ENCODE measurements at places on chromosomes 3 and 15.

- H3K36me3 ChIP-seq = no peaks in the 10 kb centered on the region
- no peak for DNase-seq
- no peak overlapping the region for H3K4me3 ChIP-seq
- H3K27ac ChIP-seq = no peak overlapping the region
- H3K4me1 ChIP-seq = no peaks in the 10 kb centered on the region
- no peaks in the 10 kb centered on the region for H3K27me3 ChIP-seq
Measured at GRCh38 chr15:50850003-50850402, 58.5 kb upstream of the AP4E1 start.

- no peak for DNase-seq
- no peaks in the 10 kb centered on the region for H3K27me3 ChIP-seq
- H3K36me3 ChIP-seq = no peaks in the 10 kb centered on the region
- peak overlapping the region; percentile 2 for H3K4me3 ChIP-seq
Measured at GRCh38 chr3:147713234-147714133, 304.3 kb downstream of the ZIC1 start.

DNA sequence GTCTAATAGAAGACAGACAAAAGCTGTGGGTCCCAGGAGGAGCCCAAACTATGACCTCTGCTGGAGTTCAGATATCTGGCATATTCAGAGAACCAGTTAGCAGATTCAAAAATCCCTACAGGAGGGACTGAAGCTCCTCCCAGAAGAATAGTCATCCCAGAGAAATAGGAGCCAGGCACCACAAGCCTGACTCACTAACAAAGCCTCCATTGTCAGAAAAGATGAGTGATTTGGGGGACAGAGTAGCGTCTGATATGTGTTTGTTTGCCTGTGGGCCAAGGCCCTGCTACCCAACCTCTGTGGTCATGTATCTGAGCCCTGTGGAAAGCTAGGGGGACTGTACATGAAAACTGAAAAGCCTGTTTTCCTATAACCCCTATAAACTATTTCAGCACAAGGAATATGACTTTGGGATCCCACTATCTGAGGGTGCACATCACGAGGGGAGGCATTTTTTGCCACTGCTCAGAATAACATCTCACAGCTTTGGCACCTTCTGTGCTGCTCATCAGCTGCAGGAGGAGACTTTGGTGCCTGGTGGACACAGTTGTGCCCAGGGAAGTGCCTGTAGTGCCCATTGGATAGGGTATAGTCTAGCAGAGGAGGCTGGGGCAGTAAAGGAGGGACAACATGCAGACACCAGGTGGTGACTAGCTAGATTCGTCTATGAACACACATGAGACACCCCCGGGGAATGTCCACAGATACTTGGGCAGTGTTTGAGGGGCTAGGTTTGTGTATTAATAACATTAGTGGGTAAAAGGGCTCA is 9.7 kb upstream of the LARP6 start:
- no peak for DNase-seq
- H3K4me3 ChIP-seq = no peak overlapping the region
- no peaks in the 10 kb centered on the region for H3K36me3 ChIP-seq
- no peaks in the 10 kb centered on the region for H3K27me3 ChIP-seq
- H3K27ac ChIP-seq = peak overlapping the region; percentile 21

- H3K4me1 ChIP-seq = peaks cover 7% of the 10 kb centered on the region
- no peaks in the 10 kb centered on the region for H3K27me3 ChIP-seq
- H3K4me3 ChIP-seq = no peak overlapping the region
- H3K36me3 ChIP-seq = peaks cover 2% of the 10 kb centered on the region
- H3K27ac ChIP-seq = peak overlapping the region; percentile 9
Measured at GRCh38 chr3:136343873-136344555, 93.9 kb downstream of the PCCB start.

GRCh38 chr3:158679547-158680000 is 7.1 kb upstream of the LXN start:
- H3K36me3 ChIP-seq = peaks cover 2% of the 10 kb centered on the region
- no peaks in the 10 kb centered on the region for H3K27me3 ChIP-seq
- no peak overlapping the region for H3K27ac ChIP-seq
- no peak overlapping the region for H3K4me3 ChIP-seq

- H3K27ac ChIP-seq = no peak overlapping the region
- no peaks in the 10 kb centered on the region for H3K4me1 ChIP-seq
- DNase-seq = no peak
- no peak overlapping the region for H3K4me3 ChIP-seq
- no peaks in the 10 kb centered on the region for H3K27me3 ChIP-seq
Measured at GRCh38 chr3:29637068-29637467, 356.2 kb downstream of the RBMS3 start.

- peak; percentile 84 for DNase-seq
- no peaks in the 10 kb centered on the region for H3K36me3 ChIP-seq
- H3K4me1 ChIP-seq = peaks cover 6% of the 10 kb centered on the region
Measured at GRCh38 chr3:48275287-48276027, 34.6 kb downstream of the ZNF589 start.

DNA sequence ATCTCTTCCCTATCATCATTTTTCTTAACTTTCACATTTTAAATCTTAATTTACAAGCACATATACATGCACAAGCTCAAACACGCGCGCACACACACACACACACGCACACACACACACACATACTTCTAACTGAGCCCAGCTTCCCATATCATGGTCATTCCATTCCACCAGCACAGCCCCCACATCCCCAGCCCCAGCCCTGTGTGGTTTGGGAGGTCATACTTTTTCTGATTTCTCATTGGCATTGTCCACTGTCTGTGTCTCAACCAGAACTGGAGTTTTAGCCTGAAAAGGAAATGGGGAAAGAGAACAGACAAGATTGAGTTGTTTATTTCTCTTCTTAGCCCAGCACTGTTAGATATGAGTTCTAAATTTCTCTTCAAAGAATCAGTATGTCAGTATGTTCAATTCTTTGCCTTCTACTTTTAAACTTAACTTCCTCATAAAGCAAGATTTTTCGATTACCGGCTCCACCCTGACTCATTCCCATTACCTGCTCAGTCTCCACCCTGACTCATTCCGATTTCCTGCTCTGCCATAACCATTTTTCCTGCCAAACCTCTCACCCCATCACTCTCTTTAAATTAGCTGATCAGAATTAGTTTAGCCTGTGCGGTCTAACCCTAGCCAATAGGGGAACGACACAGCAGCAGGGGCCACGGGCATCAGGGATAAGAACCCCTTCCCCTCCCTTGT is 6.4 kb downstream of the IQCF1 start:
- no peaks in the 10 kb centered on the region for H3K36me3 ChIP-seq
- H3K27me3 ChIP-seq = no peaks in the 10 kb centered on the region
- no peak overlapping the region for H3K4me3 ChIP-seq
- no peak overlapping the region for H3K27ac ChIP-seq
- no peaks in the 10 kb centered on the region for H3K4me1 ChIP-seq

- H3K4me3 ChIP-seq = no peak overlapping the region
- DNase-seq = peak; percentile 27
- no peak overlapping the region for H3K27ac ChIP-seq
- H3K4me1 ChIP-seq = peaks cover 9% of the 10 kb centered on the region
Measured at GRCh38 chr15:91102546-91103330, 2.7 kb downstream of the SV2B start.

DNA sequence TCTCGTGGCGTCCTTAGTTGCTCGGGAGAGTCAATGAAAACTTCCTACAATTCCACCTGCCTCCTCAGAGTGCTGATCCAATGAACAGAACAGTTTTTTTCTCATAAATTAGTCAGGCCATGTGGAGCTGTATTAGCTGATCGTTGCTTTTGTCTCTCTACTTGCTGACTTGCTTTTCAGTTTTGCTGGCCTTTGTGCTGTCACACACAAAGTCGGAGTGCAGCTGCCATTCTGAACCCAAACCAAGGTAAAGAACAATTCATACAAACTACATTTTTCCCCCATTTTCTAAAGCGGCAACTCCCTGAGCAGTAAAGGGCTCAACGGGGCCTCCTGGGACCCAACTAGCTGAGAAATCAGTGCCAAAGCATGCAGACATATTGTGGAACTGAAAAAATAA is 43.1 kb downstream of the MEIS2 start:
- DNase-seq = no peak
- no peaks in the 10 kb centered on the region for H3K27me3 ChIP-seq
- H3K4me1 ChIP-seq = peaks cover 13% of the 10 kb centered on the region
- no peak overlapping the region for H3K4me3 ChIP-seq
- H3K36me3 ChIP-seq = no peaks in the 10 kb centered on the region

DNA sequence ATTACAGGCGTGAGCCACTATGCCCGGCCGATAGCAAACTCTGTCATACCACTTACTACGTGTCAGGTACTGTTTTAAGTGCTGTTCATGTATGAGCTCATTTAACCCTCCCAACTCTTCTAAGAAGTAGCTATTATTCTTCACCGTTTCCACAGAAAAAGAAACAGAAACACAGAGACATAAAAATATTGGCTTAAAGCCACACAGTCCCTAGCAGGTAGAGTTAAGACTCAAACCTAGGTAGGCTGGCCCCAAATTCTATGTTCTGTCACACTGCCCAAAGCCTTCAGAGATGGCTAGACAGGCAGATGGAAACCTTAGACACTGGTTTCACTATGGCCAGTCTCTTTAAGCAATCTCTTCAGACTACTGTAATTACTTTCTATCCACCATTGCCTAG is 149.8 kb upstream of the KCNMB2 start:
- H3K27ac ChIP-seq = no peak overlapping the region
- no peaks in the 10 kb centered on the region for H3K36me3 ChIP-seq
- no peak overlapping the region for H3K4me3 ChIP-seq
- no peaks in the 10 kb centered on the region for H3K4me1 ChIP-seq
- DNase-seq = no peak

DNA sequence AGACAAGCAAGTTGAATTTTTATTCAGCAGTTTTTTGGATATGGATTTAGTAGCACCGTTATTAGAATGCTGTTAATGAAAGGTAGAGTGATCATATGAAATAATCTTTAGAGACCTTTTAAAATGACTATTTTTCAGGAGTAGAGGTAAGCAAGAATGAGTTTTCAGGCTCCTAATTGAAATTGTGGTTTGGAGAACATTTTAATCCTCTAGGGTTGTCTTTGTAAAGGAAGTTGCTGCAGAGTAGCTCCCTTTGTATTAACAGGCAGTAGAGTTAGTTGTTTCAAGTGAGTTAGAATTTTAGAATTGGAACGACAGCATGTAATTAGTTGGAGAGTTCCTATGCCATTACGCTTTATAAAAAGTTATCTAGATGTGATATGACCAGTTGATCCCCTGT is 27.2 kb upstream of the EDEM1 start:
- H3K4me3 ChIP-seq = no peak overlapping the region
- H3K4me1 ChIP-seq = peaks cover 9% of the 10 kb centered on the region
- H3K36me3 ChIP-seq = no peaks in the 10 kb centered on the region

GRCh38 chr15:29569533-29570092 is 252.7 kb downstream of the TJP1 start:
- H3K4me3 ChIP-seq = peak overlapping the region; percentile 73
- peaks cover 24% of the 10 kb centered on the region for H3K27me3 ChIP-seq
- no peak overlapping the region for H3K27ac ChIP-seq

- H3K4me1 ChIP-seq = no peaks in the 10 kb centered on the region
- H3K4me3 ChIP-seq = no peak overlapping the region
- no peaks in the 10 kb centered on the region for H3K27me3 ChIP-seq
- H3K27ac ChIP-seq = no peak overlapping the region
Measured at GRCh38 chr3:172856795-172857742, 106.5 kb downstream of the ECT2 start.

- no peaks in the 10 kb centered on the region for H3K27me3 ChIP-seq
- H3K4me1 ChIP-seq = no peaks in the 10 kb centered on the region
- peaks cover 7% of the 10 kb centered on the region for H3K36me3 ChIP-seq
Measured at GRCh38 chr3:31635545-31635944, 102.8 kb downstream of the STT3B start.

- H3K4me1 ChIP-seq = peaks cover 26% of the 10 kb centered on the region
- no peak for DNase-seq
- no peaks in the 10 kb centered on the region for H3K27me3 ChIP-seq
- no peak overlapping the region for H3K4me3 ChIP-seq
Measured at GRCh38 chr3:14411166-14411526, 8.7 kb downstream of the SLC6A6 start.

DNA sequence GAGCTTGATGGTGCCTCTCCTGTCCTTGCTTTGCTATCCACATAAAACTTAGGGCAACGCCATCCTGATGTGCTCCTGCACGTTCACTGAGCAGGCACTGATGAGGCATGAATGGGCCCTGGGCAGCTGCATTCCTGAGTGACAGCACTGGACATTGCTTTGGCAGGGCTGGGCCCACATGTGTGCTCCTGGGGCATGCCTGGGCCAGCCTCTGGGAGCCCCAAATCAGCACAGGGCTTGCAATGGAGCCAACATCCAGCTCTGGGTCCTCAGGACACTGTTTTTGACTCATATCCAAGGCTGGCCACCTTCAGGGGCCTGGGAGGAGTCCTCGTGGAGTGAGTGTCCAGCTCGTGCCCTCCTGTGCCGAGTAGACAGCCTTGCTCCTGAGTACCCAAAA is 5.9 kb upstream of the TKT start:
- H3K4me3 ChIP-seq = no peak overlapping the region
- peaks cover 16% of the 10 kb centered on the region for H3K4me1 ChIP-seq
- no peak overlapping the region for H3K27ac ChIP-seq
- H3K27me3 ChIP-seq = no peaks in the 10 kb centered on the region

- H3K4me3 ChIP-seq = peak overlapping the region; percentile 87
- H3K27ac ChIP-seq = no peak overlapping the region
- H3K4me1 ChIP-seq = peaks cover 10% of the 10 kb centered on the region
- H3K36me3 ChIP-seq = peaks cover 22% of the 10 kb centered on the region
- no peaks in the 10 kb centered on the region for H3K27me3 ChIP-seq
- no peak for DNase-seq
Measured at GRCh38 chr3:48446043-48446424, 503 bp upstream of the ATRIP start.

GRCh38 chr15:34370643-34371042 is 3.6 kb upstream of the LPCAT4 start:
- peaks cover 11% of the 10 kb centered on the region for H3K4me1 ChIP-seq
- DNase-seq = no peak
- H3K4me3 ChIP-seq = no peak overlapping the region
- H3K27me3 ChIP-seq = no peaks in the 10 kb centered on the region

DNA sequence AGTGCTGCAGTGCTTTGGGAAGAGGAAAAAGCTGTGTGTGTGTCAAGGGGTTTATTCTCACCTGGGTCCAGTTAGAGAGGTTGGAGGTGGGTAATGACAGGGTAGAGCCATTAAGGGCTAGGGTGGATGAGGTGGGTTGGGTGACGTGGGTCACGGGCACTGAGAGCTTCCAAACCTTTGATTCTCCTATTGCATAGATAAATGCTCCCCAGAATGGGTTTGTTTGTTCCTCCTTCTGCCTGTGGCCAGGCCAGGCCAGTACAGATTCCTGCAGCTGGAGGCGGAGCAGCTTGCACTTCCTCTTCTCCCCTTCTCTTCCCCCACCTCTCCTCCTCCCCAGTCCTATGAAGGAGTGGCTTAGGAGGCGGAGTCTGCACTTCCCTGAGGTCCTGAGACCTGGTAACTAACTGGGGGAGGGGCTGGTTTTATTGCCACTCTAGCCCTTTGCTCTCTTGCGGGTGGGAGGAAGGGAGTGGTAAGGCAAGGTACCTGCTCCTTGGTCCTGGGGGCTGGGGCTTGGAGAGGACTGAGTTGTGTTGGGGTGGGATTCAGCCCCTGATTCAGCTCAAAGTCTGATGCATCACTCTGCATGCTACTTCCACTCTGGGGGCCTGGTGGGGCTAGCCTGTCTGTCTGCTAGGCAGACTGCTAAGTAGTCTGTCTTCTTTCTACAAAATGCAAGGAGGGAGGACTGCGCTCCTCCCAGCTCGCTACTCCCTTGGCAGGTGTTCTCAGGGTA is 3.5 kb downstream of the SPINT1 start:
- DNase-seq = no peak
- H3K4me1 ChIP-seq = peaks cover 27% of the 10 kb centered on the region
- H3K27me3 ChIP-seq = no peaks in the 10 kb centered on the region
- H3K27ac ChIP-seq = peak overlapping the region; percentile 84
- H3K36me3 ChIP-seq = peaks cover 23% of the 10 kb centered on the region

GRCh38 chr3:189404797-189405484 is 226.2 kb upstream of the TP63 start:
- H3K27ac ChIP-seq = no peak overlapping the region
- DNase-seq = no peak
- no peak overlapping the region for H3K4me3 ChIP-seq
- no peaks in the 10 kb centered on the region for H3K36me3 ChIP-seq
- H3K27me3 ChIP-seq = no peaks in the 10 kb centered on the region
- no peaks in the 10 kb centered on the region for H3K4me1 ChIP-seq
